ENCODE measurements at places on chromosomes 1 and 21. TPM values are rescaled to one million over a fixed set of nuclear protein-coding genes. Genes with fewer than 3 reads are reported as not detected.

- no peak for DNase-seq
Measured at GRCh38 chr1:12722626-12723025, 6.7 kb downstream of the AADACL3 start.

GRCh38 chr1:189323091-189323490, 1154.6 kb downstream of the BRINP3 start:
- no peak for DNase-seq

- no peak for DNase-seq
Measured at GRCh38 chr1:31790641-31791091, 25.2 kb downstream of the SPOCD1 start.

- DNase-seq: no peak
Measured at GRCh38 chr1:205068001-205068400, 16.3 kb downstream of the TMEM81 start.

PSMD4 gene
- total RNA-seq: 242 TPM
